Natural killer cell treated with Interleukin-12 subunit alpha and Interleukin-12 subunit beta and Interleukin-15 and Interleukin-18, amount 100 ng/mL, for 72 hours (primary cell): ENCODE measurements at places on chromosomes 7 and 10.

GRCh38 chr10:30820261-30820991 is 190.9 kb upstream of the LYZL2 start:
- DNase-seq: no peak

DNA sequence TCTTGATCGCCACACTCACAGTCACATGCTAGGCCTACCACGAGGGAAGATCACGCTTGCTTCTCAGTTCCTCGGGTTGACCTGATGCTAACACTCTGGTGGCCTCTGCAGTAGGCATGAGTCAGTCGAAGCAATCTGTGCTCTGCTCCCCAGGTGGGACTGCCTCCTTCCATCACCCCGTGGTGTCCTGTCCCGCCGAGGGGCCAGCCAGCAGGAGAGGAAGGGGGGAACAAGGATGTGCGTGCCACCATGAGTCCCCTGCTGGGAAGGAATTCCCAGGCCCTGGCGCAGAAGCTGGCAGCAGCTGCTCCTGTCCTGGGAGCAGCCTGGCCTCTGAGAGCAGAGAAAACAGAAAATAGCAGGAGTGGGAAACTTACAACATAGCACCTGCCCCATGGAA is 695.0 kb upstream of the NRP1 start:
- DNase-seq: no peak

- no peak for DNase-seq
Observed at GRCh38 chr7:42997611-42998010, 65.4 kb downstream of the MRPL32 start.

GRCh38 chr10:124508907-124509454 is 47.4 kb downstream of the LHPP start:
- no peak for DNase-seq

GRCh38 chr7:32053204-32053603 is 17.0 kb downstream of the PDE1C start:
- no peak for DNase-seq
